Fibroblast of skin of left quadriceps (primary cell): ENCODE measurements at places on chromosomes 6 and 20.
A peak's percentile ranks its signal among the peaks of the same experiment; 100 is the strongest.

DNA sequence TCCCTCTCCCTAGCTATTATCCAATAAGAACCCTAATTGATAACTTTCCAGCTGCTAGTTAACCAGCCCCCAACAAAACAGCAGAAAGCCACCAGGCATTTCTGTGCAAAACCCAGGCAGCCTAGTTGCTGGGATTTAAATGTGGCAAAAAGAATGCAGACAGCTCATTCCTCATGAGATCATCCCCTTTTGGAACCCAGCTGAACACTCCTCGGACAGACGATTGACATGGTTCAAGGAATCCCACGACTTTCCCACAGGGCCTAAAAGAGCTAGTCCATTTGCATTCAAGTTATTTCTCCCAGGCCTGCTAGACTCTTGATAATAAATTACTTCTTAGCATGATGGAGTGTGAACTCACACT, 24.0 kb downstream of the JAG1 start:
- no peak for DNase-seq

- DNase-seq = no peak
Observed at GRCh38 chr6:53282234-53282633, 66.5 kb downstream of the ELOVL5 start.

DNA sequence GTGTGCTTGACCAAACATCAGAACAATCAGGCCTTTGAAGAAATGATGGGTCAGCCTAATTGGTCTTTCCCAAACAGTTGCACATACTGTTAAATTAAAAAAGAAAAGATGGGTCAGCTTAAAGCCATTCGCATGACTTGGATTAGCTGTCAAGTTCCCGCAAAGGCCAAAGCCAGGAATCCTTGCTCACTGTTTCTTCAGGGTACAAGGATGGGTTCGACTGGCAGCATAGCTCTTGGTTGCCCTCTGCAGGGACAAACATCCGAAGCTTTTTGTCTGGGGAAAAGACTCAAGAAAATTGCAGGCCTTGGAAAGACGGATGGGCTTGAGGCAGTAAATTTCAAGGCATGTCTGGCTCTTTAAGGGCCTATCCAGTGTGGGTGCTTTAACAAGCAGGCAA, 168.0 kb downstream of the HDGFL1 start:
- DNase-seq = no peak

DNA sequence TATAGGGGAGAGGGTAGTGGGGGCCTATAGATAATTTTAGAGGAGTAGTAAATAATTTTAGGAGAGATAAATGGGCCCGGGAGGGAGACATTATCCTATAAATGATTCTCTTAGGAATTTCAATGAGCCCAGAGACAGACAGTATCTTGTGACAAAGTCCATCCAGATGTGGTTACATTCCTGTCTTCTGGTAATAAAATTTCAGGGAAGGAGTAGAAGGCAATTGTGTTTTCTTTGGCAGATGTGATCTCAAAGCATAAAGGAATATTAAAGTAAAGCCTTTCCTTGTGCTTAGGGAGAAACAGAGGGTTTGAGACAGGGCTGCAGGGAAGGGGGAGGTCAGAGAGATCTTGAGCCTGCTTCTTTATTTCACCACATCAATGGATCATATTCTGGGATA, 979.8 kb upstream of the GJE1 start:
- DNase-seq = peak; percentile 63

- DNase-seq = no peak
Observed at GRCh38 chr20:13610184-13610583, 28.5 kb downstream of the TASP1 start.

DNA sequence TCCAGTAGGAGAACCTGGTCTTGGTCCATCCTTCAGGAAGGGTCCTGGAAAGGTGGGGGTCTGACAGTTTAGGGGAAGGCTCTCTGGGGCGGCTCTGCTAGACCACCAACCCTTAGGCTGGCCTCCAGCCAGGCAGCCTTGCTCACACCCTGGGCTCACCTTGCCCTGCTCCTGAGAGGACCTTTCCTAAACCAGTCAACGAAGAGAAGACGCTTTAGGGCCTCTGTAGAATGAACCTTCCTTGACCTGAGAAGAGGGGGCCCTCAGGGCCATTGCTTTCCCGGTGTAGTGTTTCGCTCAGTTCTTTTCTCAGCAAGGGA, 1.1 kb downstream of the CDC25B start:
- DNase-seq = no peak

- no peak for DNase-seq
Observed at GRCh38 chr6:125869427-125869826, 78.7 kb downstream of the NCOA7 start.

DNA sequence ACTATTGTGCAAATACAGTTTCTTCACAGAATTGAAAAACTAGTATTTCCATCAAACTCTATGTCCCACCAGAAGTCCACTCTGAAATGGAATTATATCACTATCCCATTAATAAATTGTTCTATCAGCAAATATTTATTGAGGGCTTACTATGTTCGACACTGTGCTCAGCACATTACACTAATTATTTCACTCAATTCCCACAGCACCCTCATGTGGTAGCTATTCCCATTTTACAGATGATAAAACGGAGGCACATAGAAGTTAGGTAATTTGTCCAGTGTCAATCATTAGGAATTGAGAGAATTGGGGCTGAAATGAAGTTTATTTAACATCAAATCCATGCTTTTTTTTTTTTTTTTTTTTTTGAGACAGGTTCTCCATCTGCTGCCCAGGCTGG, 52.5 kb downstream of the MKKS start:
- DNase-seq = no peak

DNA sequence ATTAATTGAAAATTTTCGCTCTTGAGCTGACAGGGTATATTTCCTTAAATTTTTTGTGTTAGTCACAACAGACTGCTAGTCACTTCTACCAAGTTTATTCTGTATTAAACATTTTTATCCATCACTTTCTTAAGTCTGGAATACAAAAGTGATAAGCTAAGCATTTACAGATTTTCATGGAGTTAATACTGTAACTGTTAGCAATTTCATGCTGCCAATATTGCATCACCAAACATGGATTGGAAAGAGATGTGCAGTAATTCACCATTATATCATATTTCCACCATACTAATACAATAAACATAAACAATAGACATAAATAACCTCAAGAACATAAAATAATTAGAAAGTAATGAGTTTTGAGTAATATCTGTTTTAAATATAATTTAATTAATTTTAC, 854.0 kb upstream of the CITED2 start:
- no peak for DNase-seq

- no peak for DNase-seq
Observed at GRCh38 chr6:169839898-169840631, 88.6 kb downstream of the ERMARD start.

DNA sequence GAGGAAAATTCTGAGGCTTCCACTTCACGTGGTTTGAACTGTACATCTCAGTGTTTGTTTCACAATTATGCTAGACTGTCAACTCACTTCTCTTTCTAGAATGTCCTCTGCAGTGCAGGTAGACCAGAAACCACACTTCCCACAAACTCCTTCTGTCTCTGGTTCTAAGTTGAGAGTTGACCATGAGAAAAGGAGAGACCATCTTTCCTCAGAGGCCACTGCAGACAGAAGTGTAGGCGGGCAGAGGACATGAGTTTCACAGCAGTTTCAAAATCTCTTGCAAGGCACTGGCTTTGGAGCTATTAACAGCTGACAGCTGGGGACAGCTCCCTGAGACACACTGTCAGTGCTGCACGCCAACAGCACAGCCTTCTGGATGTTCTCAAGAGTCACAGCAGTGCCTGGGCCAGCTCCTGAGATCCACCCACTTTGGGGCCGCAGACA, 55.4 kb upstream of the MOXD1 start:
- no peak for DNase-seq

DNA sequence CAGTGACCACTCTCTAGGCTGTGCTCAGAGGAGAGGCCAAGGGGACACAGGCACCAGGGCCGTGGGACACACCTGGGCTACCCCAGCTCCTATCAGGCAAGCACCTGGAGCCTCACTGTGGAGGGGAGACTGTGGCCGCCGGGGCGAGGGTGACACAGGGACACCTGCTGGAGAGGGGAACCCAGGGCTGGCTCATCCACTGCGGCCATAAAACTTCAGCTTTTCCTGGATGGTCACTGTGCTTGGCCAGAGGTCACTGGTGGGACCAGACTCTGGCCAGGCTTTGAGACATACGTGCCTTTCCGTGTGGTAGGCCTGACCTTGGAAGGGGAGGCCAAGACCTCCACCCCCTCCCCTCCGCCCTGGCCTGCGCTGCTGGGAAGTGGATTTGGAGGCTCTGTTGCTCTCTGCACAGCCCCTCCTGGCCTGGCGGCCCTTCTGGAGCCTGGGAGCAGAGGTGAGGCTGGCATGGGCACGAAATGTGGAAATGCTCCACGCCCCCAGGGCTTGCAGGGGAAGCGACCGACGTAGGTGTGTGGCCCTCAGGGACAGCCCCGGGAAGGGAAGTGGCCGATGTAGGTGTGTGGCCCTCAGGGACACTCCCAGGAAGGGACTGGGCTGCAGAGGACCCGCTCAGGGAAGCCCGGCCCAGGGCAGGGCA, 42.9 kb upstream of the BHLHE23 start:
- no peak for DNase-seq

DNA sequence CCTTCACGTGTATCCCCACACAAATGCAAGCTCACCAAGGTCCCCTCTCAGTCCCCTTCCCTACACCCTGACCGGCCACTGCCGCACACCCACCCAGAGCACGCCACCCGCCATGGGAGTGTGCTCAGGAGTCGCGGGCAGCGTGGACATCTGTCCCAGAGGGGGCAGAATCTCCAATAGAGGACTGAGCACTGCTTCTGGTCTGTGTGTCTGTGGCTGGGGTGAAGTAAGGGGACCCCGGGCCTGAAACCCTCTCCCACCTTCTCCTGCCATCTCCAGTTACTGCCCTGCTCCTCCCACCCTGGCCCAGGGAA, 8.3 kb downstream of the MYL9 start:
- no peak for DNase-seq

GRCh38 chr6:52076791-52077179, 10.6 kb downstream of the PKHD1 start:
- DNase-seq = no peak

DNA sequence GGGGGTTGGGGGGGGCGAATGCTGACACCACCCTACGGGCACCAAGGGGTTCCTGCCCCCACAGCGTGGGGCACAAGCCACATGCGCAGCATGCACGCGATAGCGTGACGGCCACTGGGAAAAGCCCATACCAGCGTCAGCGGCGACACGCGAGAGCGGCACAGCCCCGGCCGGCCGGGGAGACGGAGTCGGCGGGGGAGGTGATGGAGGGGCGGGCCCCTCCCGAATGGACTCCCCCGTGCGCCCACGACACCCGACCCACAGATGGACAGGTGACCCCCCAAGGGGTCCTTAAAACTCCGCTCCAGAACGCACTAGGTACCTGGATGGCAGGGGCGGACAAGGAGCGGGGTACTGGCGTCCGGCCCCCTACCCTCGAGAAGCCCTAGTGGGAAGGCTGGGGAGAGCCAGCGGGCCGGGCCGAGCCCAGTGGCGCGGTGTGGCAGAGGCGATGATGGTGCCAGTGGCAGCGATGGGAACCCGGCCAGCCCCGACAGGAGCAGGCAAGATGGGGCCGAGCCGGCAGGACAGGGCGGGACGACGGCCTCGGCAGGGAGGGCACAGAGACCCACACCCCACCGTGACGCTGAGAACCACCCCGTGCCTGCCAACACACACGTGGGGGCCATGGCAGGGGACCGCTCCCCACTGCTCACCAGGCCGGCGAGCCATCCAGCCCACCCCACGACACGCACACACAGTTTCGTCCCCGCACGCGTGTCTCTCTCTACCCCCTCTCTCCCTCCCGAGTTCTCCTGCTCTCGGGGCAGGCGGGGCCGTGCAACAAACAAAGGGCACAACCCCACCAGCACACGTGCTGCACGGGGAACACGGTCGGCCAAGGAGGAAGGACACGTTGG, 1959.8 kb upstream of the DEFB115 start:
- no peak for DNase-seq

DNA sequence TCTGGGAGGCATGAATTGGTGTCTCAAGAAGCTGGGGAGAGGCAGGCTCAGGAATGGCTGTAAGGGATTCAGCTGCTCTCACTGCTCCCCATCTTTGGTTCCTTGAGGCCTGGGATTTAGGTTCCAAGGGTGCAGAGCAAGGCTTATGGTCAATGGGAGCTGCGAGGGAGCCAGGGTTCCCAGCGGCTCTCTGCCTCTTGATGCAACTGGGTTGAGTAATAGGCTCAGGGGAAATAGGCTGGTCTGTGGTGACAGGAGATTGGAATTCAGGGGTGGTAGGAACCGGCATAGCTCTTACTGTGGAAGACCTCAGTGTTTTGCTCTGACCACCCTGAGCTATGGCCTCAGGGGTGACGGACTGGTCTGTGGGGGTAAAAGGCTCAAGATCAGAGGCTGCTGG, 13.0 kb upstream of the NRM start:
- no peak for DNase-seq

- no peak for DNase-seq
Observed at GRCh38 chr6:138986578-138986977, 1.5 kb downstream of the REPS1 start.

DNA sequence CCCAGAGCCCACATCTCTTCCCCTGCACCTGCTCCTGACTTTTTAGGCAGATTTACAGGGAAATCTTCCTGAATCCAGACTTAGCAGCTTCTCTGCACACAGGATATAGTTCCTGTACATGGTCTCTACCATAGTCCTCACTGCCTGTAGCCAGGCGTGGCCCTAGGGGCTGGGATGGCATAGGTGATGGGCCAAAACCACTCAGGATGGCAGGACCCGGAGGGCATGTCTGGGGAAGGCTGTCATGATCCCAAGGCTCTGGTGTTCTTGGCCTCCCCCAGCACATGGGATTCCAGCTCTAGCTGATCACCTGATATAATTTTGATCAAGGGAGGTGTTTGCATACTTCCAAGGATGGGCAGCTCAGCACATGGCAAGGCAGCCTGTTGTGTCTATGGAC, 58.0 kb downstream of the TOX2 start:
- no peak for DNase-seq

DNA sequence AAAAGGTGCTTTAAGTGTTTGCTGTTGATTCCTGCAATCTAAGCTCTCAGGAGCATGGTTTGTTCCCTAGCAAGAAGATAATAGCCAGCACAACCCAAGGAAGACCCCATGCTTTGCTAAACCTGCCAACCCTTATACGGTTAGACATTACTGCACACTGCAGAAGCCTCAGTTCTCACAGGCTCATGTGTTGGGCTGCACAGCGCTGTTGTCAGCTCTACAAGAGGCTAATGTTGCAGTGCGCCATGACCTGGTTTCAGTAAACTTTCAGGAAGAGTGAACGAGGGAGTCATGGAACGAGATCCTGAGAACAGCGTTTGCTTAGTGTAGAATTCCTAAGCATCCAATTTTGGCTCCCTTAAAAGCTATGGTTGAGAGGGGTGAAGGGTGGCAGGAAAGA, 218.5 kb downstream of the ARHGAP18 start:
- DNase-seq = no peak
